ENCODE measurements at places on chromosomes 2 and 18.

DNA sequence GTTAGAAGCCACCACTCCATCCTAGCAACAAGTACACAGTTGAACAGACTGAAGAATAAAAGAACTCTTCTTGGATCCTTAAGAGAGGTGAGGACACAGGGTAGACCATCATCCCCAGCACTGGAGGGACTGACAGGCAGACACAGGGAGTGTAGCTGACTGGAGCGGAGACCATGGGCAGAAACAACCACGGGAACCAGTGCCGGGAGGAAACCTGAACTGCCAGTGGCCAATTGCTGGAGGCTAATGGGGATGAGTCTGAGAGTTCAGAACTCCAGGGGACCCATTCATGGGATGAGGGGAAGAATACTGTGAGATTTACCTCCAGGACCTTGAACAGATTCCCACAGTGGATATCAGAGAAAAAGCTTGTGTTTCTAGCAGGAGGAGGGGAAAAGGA lies 76.8 kb downstream of the HS6ST1 start:
- no peak for DNase-seq

DNA sequence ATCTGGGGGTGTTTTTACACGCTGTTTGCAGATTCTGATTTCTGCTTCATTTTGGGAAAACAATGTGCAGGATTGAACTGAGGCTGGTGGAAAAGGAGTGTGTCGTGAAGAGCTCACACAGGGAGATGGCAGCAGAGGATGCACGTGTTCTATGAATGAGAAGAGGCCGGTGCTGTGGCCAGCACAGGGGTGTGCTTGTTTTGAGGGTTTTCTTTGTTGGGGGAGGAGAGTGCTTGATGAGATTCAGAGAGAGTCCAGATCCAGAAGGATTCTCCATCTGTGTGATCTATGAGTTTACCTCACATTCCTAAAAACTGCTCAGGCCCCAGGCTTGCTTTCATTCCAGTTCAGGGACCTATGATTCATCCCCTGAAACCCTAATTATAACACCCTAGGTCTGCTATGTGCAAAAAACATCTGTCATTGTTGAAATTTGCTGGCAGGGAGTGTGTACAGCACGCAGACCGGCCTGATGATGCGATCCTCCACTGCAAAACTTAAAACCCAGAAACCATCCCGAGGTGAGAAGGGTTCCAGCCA lies 12.1 kb downstream of the TGFA start:
- DNase-seq, result peak; percentile 31

DNA sequence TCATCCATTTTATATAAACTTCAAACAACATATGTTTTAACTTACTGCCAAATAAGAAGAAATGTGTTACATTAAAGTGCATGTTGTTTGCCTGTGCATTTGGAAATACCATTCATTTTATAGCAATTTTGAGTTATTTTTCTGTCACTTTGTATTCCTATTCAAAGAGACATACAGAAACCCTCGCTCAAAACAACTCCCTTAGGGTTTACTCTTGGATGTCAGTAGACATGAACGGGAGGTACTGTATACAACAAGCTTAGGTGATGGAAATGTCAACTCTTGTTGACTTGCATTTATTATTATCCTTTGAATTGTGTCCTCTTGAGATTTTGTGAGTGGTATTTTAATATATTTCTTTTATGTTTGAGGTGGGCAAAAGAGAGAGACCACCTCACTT lies 132.3 kb downstream of the CAMKMT start:
- no peak for DNase-seq

DNA sequence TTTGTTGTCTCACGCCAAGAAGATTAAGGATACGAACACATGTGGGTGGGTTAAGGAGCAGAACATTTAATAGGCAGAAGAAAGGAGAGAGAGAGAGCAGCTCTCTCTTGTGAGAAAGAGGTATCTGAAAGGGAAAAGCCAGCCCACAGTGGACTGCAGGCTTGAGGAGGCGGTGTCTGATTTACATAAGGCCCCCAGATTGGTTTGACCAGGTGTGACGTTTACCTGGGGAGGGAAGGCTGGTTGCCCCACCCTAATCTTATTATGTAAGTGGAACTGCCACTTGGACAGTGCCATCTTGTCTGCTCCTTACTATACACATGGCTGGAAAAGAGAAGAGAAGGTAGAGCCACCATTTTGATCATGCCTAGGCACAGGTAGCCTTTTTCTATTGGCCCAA lies 189.2 kb downstream of the NCK2 start:
- DNase-seq, result no peak
